ENCODE measurements at places on chromosomes 13 and 19.

DNA sequence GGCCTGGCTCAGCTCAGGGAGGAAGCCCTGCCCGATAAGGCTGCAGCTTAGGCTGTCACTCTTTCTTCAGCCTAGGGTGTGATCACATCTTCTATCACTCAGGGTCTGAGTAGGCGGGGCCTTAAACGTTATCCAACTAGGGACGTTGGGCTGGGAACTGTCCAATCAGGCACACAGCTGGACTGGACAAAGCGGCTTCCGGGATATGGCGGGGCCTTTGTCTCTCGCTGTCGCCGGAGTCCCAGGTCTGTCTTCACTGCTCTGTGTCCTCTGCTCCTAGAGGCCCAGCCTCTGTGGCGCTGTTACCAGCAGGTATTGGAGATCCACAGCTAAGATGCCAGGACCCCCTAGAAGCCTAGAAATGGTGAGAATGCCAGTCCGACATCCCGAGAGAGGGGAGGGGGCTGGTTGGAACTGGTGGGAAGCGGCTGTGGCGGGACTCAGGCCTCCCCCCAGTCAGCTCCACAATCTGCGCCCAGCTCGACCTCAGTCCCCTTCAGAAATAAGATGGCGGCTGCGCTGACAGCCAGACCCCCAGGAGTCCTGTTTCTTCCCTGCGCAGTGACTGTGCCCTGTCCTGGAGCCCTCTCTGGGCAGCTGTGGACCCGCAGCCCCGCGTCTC is at the start of gene ZNF254:
TSS of gene ZNF254 (plus strand) at position 214 of the 622 bp plus-strand sequence. CDS start at position 335, 121 bp downstream.
- DNase-seq, result peak; percentile 89

GRCh38 chr19:41321600-41322270 is 11.8 kb downstream of the CCDC97 start:
- DNase-seq, result no peak

GRCh38 chr19:42455621-42456081 is 12.9 kb upstream of the CXCL17 start:
- peak; percentile 76 for DNase-seq

GRCh38 chr13:94435604-94436226 is 43.8 kb downstream of the DCT start:
- DNase-seq, result no peak

DNA sequence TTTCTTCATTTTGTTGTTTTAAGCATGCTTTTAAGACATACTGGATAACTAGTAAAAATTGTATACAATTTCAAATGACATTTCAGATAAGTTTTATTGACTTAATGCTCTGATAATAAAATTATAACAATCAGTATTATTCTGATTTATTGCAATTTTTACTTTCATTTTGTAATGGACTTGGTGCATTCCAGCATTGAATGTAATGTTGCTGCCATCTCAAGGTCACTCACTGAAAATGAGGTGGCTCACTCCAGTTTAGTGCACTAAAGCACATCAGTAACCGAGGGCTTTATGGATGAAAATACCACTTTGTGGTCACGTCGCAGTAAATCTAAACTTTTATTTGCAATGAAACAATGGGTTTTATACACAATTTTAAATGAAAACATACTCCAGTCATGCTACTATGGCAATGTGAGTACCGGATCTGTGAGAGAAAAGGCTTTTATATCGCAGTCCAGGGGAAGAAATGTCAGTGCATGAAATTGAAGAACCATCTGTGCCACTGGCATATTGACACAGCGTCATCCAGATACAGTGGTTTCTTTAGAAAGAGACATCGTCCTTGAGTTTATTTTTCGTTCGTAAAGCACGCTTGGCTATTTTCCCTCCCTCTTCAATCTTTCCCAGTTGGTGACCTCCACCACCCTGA is 20.7 kb upstream of the ZNF507 start:
- no peak for DNase-seq

GRCh38 chr13:99214232-99214631 is 13.6 kb downstream of the UBAC2 start:
- DNase-seq, result no peak

DNA sequence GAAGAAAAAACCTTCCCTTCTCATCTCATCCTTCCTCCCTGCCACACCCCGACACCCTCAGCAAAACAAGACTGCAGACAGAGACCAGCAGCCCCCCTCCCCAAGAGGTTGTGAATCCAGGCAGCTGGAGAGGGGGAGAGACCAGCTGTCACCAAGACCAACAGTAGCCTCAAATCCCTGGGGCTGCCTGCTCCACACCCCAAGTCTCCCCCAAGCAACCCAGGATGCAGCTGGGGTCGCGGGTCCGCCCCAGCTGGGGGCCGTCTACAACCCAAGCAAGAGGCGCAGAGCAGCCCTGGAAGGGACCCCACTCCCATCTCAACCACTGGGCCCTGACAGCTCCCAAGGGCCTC is 7.1 kb downstream of the KLF16 start:
- no peak for DNase-seq

GRCh38 chr19:8358948-8359347 is 5.0 kb upstream of the ANGPTL4 start:
- no peak for DNase-seq

DNA sequence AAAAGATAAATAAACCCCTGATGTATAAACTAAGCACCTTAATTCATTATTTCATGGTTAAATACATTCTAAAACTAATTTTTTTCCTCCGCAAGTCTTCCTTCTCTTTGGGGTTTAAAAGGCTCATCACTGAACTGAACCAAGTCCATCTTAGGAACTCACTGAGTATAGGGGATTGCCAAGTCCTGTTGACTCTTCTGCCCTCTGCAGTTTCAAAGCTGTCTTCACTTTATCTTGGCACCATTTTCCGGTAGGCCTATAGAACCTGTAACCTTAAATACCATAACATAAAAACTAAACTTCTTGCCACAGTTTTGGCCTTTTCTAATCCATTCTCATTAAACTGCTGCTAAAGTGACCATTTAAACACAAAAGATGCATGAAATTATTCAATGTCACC is 66.5 kb upstream of the USPL1 start:
- no peak for DNase-seq

DNA sequence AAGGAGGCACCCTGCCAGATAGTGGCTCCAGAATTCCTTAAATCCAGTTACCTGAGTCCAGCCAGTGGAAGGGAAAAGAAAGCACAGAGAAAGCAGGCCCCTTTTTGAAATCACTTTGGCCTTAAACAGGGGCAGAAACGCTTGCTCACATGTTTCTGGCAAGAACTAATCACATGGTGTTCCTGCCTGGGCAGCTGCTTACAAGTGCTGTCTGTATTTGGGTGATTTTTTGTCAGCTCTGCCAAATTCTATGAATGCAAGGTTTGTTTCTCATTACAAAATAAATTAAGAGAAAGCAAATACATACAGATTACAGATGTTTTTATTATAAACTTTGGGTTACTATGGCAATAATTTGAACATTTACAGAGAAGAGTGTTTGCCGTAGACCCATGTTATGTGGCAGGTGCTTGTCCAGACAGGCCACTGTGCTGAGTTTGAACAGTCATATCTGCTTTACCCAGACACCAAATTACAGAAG is 1237.8 kb downstream of the SLITRK5 start:
- DNase-seq, result no peak

- DNase-seq, result no peak
These were observed 50.8 kb downstream of the LATS2 start for GRCh38 chr13:21010621-21011020.

Data from RWPE2 (cell line).